ENCODE measurements at places on chromosomes 3 and 15.

GRCh38 chr3:129421988-129422745 is 6.3 kb downstream of the EFCAB12 start:
- DNase-seq: no peak

DNA sequence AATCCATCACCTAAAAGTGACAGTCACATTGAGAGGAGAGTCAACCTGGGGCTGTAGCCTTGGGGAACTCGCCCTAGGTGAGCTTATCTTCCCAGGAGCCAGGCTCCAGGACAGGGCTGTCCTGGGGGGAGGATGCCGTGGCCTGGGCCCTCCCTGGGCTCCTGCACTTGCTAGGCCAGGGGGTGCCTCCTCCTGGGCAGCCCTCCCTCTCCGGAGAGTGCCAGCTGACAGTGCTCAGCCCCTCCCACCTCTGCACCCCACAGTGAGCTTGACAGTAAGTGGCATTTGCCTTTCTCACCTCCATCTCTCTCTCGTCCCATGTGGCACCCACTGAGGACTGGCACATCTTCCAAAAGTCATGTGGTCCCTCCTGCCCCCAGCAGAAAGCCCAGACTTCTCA is 19.1 kb downstream of the UROC1 start:
- peak; percentile 42 for DNase-seq

DNA sequence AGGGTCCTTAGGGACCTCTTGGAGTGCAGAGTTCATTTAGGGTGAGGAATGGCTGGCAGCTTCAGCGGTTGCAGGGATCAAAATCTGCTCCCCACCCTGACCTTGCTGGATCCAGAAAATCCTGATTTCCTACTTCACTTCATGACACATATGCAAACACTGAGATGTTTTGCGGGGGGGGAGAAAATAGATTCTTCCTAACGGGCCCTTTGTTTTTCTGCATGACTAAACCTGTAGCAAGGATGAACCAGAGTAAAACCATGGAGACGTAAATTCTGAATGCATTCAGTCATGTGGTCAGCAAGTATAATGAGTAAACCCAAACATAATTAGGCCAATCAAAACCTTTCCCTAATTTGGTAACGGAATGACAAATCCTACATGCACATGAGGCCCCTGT is 20.0 kb upstream of the RBP1 start:
- no peak for DNase-seq

DNA sequence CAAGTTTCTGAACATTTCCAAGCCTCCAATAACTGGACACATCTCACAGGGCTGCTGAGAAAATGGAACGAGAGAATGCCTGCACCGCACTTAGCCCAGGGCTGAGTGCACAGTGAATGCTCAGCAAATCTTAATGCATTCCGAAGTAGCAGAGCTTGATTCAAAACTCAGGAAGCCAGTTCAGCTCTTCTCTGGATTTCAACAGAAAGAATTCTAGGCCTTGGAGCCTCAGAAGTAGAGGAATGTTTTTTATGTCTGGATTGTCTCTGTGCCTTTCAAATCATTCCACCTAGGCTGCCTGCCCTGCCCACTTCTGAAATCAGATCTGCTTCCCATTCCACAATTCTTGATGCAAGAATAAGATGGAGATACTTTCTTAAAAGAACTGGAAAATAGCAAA is 9.6 kb upstream of the FOXP1 start:
- no peak for DNase-seq

Data from posterior cingulate gyrus (tissue), 11 donors.